ENCODE measurements at places on chromosomes 5 and 9. TPM values are rescaled to one million over a fixed set of nuclear protein-coding genes. Genes with fewer than 3 reads are reported as not detected.

Gene SEMA4D
- total RNA-seq: 89.9 TPM

- no peak overlapping the region for H3K4me3 ChIP-seq
- DNase-seq: no peak
- no peaks in the 10 kb centered on the region for H3K36me3 ChIP-seq
- H3K27me3 ChIP-seq: no peaks in the 10 kb centered on the region
- no peaks in the 10 kb centered on the region for H3K4me1 ChIP-seq
These were observed 281.7 kb downstream of the CCDC171 start for GRCh38 chr9:15834541-15834940.

- DNase-seq: no peak
- H3K4me1 ChIP-seq: no peaks in the 10 kb centered on the region
- H3K4me3 ChIP-seq: no peak overlapping the region
- no peaks in the 10 kb centered on the region for H3K36me3 ChIP-seq
- H3K27me3 ChIP-seq: no peaks in the 10 kb centered on the region
- no peak overlapping the region for H3K27ac ChIP-seq
These were observed 409.6 kb downstream of the SH3GL2 start for GRCh38 chr9:17988489-17988888.

Gene NR2F1-AS1
- total RNA-seq: 1.3 TPM

DNA sequence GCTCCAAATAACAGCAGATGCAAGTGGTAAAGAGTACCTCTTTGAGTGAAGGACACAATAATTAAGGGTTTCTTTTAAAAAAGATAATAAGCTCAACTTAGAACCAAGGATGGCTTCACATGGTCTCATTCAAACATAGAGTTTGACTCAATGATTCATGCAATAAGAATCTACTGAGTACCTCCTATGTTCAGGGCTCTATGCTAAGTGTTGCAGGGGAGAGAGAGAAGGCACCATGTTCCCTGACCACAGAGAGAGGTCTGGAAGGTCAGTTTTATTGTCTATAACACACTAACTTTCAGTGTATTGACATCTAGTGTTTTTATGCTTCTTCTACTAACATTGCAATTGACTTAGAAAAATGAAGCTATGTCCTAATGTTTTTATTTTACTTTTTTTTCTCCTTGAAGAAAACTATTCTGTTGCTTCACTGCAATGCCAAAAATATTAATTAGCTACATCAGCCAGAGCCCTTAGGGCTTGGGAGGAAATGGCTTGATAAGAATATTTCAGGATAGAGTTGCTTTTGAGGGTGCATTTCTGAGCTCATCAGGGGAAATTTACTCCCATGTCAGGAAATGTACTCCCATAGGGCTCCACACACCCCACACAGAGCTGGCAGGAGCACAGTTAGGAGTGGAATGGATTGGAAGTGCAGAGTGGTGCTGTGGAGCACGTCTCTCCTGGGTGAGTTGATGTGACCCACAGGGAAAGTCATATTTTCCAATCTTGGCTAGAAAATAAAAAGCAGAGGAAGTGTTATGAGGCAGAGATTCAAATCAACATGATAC is 106.6 kb downstream of the PDE8B start:
- H3K4me3 ChIP-seq: no peak overlapping the region
- no peaks in the 10 kb centered on the region for H3K27me3 ChIP-seq

- peaks cover 8% of the 10 kb centered on the region for H3K36me3 ChIP-seq
- no peaks in the 10 kb centered on the region for H3K27me3 ChIP-seq
- no peak for DNase-seq
- H3K27ac ChIP-seq: no peak overlapping the region
- no peak overlapping the region for H3K4me3 ChIP-seq
- no peaks in the 10 kb centered on the region for H3K4me1 ChIP-seq
These were observed 13.8 kb downstream of the CD74 start for GRCh38 chr5:150398722-150399523.

DNA sequence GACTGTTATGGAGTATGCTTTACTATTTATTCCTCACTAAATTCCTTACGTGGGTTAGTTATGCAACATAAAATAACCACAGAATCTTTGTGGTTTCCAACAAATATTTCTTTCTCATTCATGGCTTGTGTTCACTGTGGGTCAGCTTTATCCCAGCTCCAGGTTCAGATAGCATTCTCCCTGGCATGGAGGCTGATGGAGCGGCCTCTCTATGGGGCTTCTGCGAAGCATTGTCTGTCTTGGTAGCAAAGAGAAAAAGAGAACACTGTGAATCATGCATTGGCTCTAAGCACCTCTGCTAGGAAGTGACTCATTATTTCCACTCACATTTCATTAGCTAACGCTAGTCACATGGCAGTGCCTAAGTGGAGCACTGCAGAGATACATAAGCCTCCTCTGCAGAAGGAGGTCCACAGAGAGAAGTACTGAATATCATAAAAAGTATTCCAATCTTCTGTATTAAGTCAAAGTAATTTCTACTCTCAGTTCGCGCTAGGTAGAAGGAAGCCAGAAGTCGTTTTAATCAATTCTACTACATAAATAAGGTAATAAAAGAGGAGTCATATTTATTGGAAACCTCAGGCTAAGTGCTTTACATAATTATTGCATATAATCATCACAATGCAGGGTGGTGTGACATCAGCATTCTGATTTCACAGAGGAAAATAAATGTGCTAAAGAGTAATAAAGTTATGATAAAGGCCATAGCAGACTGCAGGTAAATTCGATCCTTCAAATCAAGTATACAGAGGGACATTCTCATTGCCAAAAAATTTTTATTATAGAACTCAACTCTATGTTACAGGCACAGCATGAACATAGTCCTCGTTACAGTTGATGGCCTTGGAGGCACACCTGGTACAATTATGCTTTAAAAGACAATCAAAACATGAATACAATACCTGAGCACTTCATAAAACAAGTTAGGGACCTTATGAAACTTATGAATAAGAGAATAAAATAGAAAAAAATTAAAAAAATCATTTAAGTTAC is 531.1 kb downstream of the CETN3 start:
- no peak for DNase-seq
- no peak overlapping the region for H3K27ac ChIP-seq
- no peaks in the 10 kb centered on the region for H3K27me3 ChIP-seq
- H3K36me3 ChIP-seq: no peaks in the 10 kb centered on the region
- H3K4me3 ChIP-seq: no peak overlapping the region
- no peaks in the 10 kb centered on the region for H3K4me1 ChIP-seq

- H3K27ac ChIP-seq: no peak overlapping the region
- H3K36me3 ChIP-seq: no peaks in the 10 kb centered on the region
- no peaks in the 10 kb centered on the region for H3K27me3 ChIP-seq
- DNase-seq: no peak
- no peak overlapping the region for H3K4me3 ChIP-seq
- no peaks in the 10 kb centered on the region for H3K4me1 ChIP-seq
These were observed 156.5 kb downstream of the CDH9 start for GRCh38 chr5:26881901-26882300.

- peak; percentile 86 for DNase-seq
- no peaks in the 10 kb centered on the region for H3K36me3 ChIP-seq
- H3K27me3 ChIP-seq: no peaks in the 10 kb centered on the region
- H3K4me3 ChIP-seq: peak overlapping the region; percentile 6
These were observed 61.1 kb downstream of the DIAPH1 start for GRCh38 chr5:141557681-141558136.

DNA sequence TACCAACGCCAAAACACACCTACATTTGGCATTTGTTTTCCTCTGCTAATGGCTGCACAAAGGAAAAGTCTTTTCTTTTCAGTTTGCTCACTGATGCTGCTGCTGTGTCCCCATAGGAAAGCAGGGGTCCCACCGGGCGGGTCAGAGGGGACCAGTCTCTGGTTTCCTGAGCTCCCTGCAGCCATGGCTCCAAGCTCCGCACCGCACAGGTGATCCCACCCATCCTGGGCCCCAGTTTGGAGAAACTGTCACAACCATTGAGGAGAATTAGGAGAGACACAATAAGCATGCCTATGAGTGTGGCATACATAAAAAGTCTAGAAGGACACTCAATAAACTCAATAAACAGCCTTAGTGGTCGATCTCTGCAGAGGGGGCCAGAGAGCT is 19.9 kb downstream of the MED10 start:
- H3K36me3 ChIP-seq: no peaks in the 10 kb centered on the region
- no peaks in the 10 kb centered on the region for H3K4me1 ChIP-seq
- H3K27ac ChIP-seq: no peak overlapping the region
- H3K27me3 ChIP-seq: no peaks in the 10 kb centered on the region
- H3K4me3 ChIP-seq: no peak overlapping the region
- DNase-seq: no peak

DNA sequence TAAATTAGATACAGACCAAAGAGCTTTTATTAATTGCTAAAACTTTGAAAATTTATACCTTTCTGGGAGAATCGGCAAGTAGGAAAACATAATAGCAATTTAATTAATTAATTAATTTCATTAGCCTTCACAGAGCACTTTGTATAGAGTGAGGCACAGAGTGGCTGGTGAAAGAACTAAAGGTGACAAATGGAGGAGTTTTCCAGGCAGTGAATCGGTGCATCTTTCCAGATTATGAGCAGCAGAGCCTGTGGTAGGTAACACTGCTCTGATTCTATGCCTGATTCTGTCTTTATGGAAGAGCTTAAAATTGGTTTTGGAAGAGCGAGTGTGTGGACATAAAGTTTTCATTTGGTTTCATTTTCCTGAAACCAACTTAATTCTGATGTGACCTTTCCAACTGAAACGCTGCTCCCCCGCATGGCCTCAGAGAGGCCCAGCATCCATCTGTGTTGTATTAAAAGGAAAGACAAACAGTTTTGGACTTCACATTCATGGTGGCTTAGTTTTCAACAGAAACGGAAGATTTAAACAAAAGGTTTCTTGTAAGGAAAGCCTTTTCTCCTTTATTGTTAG is 188.9 kb upstream of the RPS23 start:
- no peaks in the 10 kb centered on the region for H3K36me3 ChIP-seq
- H3K27ac ChIP-seq: no peak overlapping the region
- H3K27me3 ChIP-seq: no peaks in the 10 kb centered on the region
- H3K4me1 ChIP-seq: no peaks in the 10 kb centered on the region

Gene FOXD4
- total RNA-seq: 0.27 TPM

DNA sequence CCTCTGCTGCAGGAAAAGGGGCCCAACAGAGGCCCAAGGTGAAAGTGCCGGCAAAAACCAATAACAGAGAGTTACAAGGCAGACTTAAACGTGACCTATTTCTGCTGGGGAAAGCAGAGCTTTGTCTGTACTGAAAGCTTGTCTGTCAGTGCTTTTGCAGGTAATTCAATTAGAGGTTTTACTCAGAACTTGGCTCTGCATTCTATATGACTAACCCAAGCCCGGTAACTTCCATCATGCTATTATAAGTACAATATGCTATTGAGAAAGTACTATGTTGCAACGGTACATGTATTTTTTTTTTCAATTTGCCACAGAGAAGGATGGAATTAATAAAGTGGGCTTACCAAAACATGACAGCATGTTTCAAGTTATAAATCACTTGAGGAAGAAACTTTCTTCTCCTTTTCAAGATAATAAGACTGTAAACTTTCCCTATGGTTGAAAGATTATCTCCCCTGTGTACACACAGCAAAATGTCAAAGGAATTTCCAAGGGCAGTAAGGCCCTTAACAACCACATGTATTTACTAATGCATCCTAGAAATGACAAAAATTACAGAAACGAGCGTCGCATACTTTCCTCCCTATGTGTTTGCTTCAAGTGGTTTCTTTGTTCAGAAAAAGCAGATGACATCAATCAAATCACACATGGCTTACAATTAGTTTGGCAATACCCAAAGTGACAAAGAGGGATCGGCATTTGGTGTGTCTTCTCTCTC is 282.4 kb downstream of the EFNA5 start:
- no peak for DNase-seq
- peak overlapping the region; percentile 65 for H3K27ac ChIP-seq
- H3K4me3 ChIP-seq: no peak overlapping the region

GRCh38 chr5:57513785-57514184 is 31.2 kb upstream of the ACTBL2 start:
- no peaks in the 10 kb centered on the region for H3K4me1 ChIP-seq
- H3K27ac ChIP-seq: no peak overlapping the region
- H3K27me3 ChIP-seq: no peaks in the 10 kb centered on the region
- H3K4me3 ChIP-seq: no peak overlapping the region
